A549 treated with Mapracorat at 1 μM for 4 hours (cell line): ENCODE measurements at places on chromosomes 7 and 10. TPM values are rescaled to one million over a fixed set of nuclear protein-coding genes. Genes with fewer than 3 reads are reported as not detected.

SNX8 gene
- 72.2 to 121 TPM (median 116 TPM) in 5 replicates for total RNA-seq

MBL2 gene
- total RNA-seq, result not detected in 5 replicates

CDNF gene
- 1.1 to 1.4 TPM (median 1.3 TPM) in 5 replicates for total RNA-seq

ITPRID1 gene
- not detected in 5 replicates for total RNA-seq

OPN1SW gene
- not detected in 5 replicates for total RNA-seq

TMEM176A gene
- total RNA-seq, result not detected in 5 replicates

DPYSL4 gene
- 15.2 to 21.3 TPM (median 18.9 TPM) in 5 replicates for total RNA-seq

CNNM1 gene
- 20.7 to 28.4 TPM (median 25.0 TPM) in 5 replicates for total RNA-seq

UPK3B gene
- 10.7 to 19.4 TPM (median 17.7 TPM) in 5 replicates for total RNA-seq

ANKRD1 gene
- 23.7 to 52.1 TPM (median 40.5 TPM) in 5 replicates for total RNA-seq

AMPH gene
- total RNA-seq, result 0.05 to 0.13 TPM (median 0.11 TPM) in 4 of 5 replicates, not detected in the other

STEAP1 gene
- total RNA-seq, result 13.5 to 18.0 TPM (median 14.4 TPM) in 5 replicates

TMEM176B gene
- total RNA-seq, result 0.15 to 0.23 TPM (median 0.19 TPM) in 3 of 5 replicates, not detected in the others

FIS1 gene
- 124 to 154 TPM (median 140 TPM) in 5 replicates for total RNA-seq

TSPAN15 gene
- 83.0 to 108 TPM (median 104 TPM) in 5 replicates for total RNA-seq

NSUN6 gene
- 3.5 to 4.3 TPM (median 3.9 TPM) in 5 replicates for total RNA-seq

TRPV5 gene
- total RNA-seq, result not detected in 5 replicates
